ENCODE measurements at places on chromosomes 3 and 15.

GRCh38 chr3:38985581-38985980 lies 66.2 kb downstream of the SCN11A start:
- DNase-seq: no peak

- no peak for DNase-seq
Measured at GRCh38 chr3:179182902-179183301, 34.7 kb downstream of the PIK3CA start.

DNA sequence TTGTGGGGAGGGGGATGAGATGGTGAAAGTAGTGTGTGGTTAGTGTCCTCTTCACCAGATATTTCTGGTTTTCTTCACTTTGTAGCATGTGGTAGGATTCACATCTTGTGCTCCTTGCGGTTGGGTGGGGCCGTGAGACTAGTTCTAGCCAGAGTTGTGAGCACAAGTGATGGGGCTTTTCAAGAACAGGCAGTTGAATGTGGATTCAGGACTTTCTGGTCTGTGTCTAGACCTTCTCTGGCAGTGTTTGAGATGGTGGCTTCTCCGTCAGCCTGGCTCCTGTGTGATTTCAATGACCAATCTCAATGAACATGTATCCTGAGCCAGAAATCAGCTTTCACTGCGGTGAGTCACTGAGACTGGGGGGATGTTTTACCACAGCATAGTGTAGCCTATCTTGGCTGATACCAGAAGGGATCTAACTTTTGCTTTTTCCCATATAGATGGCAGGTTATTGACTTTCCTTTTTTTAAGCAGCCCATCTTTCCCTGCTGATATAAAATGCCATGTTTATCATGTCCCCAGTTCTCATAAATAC lies 82.6 kb downstream of the RPLP1 start:
- DNase-seq: no peak

GRCh38 chr3:195461594-195462307 lies 18.9 kb upstream of the ACAP2 start:
- DNase-seq: no peak

GRCh38 chr3:45544024-45544716 lies 50.4 kb upstream of the LIMD1 start:
- DNase-seq: no peak

- no peak for DNase-seq
Measured at GRCh38 chr15:56094171-56094570, 100.8 kb upstream of the NEDD4 start.

DNA sequence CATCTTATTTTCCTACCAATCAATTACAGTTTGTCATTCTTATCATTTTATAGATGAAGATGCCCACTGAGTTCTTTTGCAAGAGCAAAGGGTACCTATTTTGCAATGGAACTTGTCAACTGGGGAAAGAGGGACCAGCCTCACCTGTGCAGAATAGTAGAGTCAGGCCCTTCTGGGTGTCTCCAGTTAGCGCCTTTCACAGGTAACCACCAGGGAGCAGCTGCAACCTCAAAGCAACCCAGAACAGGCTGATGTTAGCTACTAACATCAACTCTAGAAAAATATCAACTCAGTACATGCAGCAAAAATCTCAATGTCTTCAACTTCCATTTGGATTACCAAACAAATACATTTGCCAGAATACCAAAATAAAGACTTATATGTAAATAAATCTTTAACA lies 47.1 kb downstream of the SUMF1 start:
- no peak for DNase-seq

- DNase-seq: no peak
Measured at GRCh38 chr3:83434880-83435587, 1523.8 kb upstream of the CADM2 start.

DNA sequence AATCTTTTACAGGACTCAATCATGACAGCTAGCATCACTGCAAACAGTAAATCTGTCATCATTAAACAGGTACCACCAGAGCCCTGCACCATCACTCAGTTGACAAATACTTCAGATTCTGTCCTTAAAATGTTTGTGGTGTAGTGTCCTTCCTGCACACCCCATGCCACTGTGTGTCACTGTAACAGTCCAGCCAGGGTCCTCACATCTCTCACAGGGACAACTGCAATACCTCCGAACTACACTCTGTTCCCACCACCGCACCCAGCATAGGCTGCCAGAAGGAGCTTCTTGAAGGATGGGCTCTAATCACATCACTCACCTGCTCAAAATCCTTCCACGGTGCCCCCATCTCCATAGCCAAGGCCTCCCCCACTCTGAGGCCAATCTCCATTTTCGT lies 90.2 kb upstream of the FGF12 start:
- no peak for DNase-seq

GRCh38 chr3:119181765-119182164 lies 8.4 kb downstream of the UPK1B start:
- DNase-seq: no peak

DNA sequence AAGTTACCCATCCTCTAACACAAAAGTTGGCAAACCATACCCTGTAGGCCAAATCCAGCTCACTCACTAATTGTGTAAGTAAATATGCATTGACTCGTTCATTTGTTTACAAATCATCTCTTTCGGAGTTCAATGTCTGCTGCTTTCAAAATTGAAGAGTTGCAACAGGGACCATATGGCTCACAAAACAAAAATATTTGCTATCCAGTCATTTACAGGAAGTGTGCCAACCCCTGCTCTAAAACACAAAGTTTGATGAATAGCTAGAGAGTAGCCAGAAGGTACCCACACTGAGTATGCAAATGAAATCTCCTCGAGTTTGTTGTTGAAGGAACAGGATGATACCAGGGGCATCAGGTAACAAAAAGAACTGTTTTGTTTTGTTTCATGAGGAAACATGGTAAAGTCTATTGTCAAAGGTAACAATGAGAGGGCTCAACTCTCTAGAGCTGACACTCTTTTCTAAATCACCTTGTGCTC lies 236.2 kb upstream of the THBS1 start:
- DNase-seq: no peak

DNA sequence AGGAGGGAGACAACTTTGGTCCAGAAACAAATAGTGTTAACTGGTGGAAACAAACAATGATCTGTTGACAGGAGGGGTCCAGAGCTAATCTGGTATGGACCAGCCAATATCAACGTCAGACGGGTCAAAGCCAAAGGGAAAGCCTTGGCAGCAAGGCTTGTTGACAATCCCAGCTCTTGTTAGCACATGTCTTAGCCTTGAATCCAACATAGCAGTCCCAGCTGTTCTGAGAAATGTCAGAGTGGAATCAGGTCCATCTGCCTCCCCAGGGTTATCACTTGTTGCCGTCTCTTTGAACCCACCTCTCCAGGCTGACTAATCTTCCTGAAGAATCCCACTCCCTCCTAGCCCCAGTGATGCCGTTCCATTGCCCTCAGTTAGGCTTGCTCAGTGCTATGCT lies 404.6 kb upstream of the MCTP2 start:
- DNase-seq: no peak

DNA sequence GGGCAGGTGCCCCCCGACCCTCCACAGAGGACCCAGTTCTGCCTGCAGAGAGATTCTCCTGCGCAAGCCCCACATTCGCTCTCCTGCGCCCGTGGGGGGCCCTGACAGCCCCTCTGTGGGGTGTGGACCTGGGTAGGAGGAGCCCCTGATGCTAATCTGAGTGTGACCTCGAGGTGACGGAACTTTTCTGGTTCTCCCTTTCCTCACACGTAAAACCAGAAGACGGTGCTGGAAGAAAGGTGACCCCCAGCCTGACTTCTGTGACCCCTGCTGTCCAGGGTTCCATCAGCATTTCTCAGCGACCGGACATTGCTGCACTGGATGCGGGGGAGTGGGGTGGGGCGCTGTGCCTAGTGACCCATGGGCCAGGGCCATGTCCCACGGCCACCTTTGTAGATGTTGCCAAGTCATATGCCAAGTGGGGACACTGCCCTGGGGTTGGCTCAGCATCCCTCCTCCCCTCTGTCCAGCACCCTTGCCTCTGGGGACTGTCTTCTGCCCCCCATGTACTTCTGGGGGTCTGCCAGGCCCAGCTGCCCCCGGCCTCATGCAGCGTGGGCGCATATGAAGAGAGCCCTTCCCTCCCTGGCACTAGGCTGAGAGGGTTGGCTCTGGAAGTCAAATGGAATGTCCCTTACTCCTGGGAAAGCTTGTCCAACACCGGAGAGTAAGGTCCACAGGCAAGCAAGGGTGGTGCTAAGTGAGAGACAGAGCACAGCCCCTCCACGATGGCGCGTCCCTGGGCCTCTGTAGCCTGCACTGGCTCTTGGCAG lies 129.1 kb upstream of the MEF2A start:
- DNase-seq: no peak

- DNase-seq: no peak
Measured at GRCh38 chr3:150875548-150875947, 29.7 kb downstream of the MINDY4B start.

DNA sequence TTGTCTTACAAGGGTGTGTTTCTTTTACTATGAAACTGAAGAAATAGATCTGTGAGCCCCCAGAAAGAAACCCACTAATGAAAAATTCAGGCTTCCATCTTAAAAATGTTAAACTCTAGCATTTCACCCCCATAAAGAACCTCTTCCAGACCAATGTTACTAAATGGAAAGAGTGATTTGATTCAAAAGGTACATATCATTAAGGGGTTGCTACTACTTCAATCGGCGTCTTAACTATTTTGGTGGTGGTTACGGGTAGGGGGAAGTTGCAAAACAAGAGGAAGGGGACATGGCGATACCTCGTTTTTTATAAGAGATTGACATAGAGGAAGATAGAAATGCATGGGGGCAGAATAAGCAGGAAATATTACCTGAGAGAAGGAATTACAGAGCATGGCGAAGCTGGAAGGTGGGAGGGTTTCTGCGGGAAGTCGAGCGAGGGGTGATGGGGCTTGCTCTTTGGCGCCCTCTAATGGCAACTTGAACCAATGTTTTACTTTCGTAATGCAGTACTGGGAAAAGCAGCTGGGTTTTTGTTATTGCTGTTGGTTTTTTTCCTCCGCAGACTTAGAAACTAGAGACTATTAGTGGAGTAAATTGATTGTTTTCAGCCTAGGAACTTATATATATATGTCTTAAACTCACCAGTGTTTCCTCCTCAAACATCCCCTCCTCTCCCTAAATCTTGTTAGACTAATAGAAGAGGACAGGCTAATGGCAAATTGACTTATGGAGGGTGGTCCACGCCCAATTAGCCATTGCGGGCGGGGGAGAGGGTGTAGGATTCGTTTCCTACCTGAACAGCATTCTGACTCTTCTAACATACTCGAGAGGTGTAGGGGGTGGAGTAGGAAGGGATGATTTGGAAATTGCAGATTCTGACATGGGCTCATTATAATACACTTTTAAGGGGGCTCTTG lies 11.3 kb upstream of the SOX2 start:
- peak; percentile 17 for DNase-seq

GRCh38 chr15:79918278-79918677 lies 21.5 kb upstream of the MTHFS start:
- no peak for DNase-seq

DNA sequence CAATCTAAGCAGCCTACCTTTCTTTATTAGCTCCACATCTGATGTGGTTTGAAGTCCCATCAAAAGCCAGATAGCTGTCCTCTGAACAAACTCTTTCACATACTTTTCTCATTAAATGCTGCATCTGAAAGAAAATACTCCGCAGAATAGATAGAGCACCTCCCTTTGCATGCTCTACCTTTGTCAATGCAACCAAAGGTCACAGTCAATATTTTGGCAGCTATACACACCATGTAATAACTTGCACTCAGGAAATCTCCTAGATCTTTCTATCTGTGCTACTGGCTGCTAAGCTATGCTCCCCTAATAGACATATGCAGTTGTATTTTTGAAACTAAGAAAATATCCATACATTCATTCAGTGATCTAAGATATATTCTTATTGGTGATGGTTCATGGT lies 204.8 kb upstream of the ARRDC4 start:
- no peak for DNase-seq

GRCh38 chr15:43966646-43967045 lies 139.8 kb downstream of the WDR76 start:
- no peak for DNase-seq

All from stimulated activated CD4-positive, alpha-beta T cell treated with anti-CD3 and anti-CD28 coated beads, Interleukin-2, amount 100 ng/mL, for 4 hours (primary cell).